ENCODE measurements at places on chromosomes 6 and 20.
A peak's percentile ranks its signal among the peaks of the same experiment; 100 is the strongest.

- DNase-seq: no peak
Measured at GRCh38 chr6:158206740-158207421, 38.7 kb downstream of the GTF2H5 start.

DNA sequence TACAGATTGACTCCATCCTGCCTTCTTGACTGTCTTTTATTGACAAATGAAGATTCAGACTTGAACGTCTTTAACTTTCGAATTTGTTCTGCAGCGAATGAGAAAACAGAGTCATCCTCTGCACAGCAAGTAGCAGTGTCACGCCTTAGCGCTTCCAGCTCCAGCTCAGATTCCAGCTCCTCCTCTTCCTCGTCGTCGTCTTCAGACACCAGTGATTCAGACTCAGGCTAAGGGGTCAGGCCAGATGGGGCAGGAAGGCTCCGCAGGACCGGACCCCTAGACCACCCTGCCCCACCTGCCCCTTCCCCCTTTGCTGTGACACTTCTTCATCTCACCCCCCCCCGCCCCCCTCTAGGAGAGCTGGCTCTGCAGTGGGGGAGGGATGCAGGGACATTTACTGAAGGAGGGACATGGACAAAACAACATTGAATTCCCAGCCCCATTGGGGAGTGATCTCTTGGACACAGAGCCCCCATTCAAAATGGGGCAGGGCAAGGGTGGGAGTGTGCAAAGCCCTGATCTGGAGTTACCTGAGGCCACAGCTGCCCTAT, 12.2 kb downstream of the BRD2 start:
- DNase-seq: no peak

DNA sequence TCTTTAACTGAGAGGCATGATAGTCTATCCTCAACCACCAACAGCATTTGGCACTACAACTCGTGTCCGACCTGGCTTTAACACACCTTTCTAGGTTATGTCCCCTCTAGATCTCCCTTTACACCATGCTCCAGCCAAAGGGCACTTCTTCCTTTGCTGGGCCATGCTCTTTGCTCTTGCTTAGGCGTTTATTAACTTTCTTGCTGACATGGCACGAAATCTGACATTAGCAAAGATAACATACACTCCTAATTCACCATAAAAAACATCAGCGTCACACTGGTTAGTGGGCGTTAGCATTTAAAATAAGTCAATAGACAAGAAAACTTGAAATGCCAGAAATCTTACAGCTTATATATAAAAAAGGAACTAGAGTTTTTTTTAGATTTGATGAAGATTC, 47.3 kb upstream of the ADGRG6 start:
- no peak for DNase-seq

DNA sequence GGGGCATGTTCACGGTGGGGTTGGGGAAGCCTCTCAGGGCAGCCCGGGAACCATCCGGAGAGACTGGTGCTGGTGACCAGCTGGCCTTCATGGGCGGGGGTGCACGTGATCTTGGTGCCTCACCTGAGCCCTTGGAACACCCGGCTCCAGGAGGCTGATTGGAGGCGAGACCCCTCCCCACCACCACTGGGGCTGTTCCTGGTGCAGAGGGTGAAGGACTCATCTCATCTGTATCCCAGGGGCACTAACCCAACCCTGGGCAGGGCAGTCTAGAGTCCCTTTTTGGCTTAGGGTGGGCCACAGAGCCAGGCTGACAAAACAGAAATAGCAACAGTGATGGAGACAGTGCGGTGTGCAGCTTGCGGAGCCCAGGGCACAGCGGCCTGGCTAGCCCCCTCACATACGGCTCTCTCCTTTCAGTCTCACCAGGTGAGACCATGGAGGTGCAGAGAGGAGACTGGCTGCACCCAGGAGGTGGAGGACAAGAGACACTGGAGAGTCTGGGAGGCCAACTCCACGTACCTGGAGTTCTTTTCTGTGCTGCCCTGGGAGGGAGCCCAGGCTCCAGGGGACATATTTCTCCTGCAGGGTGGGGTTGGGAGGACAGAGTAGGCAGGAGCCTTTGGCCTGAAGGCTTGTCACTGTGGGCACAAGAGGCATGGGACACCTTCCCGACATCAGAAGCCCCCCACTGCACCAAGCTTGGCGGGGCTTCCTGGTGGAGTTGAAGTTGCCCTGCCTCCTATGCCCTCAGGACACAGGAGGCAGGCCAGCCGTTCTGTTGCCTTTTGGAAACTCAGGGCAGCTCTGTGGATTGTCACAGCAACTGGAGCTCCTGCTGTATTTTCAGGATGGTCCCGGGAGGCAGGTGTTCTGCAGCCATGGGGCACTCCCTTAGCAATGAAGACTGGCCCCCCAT, 106.0 kb downstream of the SYCP2 start:
- peak; percentile 52 for DNase-seq

- no peak for DNase-seq
Measured at GRCh38 chr6:36702656-36703055, 5.0 kb downstream of the RAB44 start.

DNA sequence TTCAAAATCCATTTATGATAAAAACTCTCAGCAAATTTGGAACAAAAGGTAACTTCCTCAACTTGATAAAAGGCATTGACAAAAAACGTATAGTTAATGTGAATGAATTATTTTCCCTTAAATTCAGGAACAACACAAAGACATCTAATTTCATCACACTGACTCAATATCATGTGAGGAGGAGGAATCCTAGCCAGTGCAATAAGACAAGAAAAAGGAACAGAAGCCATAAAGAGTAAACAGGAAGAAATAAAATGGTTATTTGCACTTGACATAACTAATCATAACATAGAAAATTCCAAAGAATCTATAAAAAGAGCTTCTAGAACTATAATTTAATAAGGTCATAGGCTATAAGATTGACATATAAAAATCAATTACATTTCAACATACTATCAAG, 31.4 kb downstream of the CHD6 start:
- no peak for DNase-seq

- no peak for DNase-seq
Measured at GRCh38 chr6:136657666-136658065, 107.4 kb upstream of the MAP7 start.

DNA sequence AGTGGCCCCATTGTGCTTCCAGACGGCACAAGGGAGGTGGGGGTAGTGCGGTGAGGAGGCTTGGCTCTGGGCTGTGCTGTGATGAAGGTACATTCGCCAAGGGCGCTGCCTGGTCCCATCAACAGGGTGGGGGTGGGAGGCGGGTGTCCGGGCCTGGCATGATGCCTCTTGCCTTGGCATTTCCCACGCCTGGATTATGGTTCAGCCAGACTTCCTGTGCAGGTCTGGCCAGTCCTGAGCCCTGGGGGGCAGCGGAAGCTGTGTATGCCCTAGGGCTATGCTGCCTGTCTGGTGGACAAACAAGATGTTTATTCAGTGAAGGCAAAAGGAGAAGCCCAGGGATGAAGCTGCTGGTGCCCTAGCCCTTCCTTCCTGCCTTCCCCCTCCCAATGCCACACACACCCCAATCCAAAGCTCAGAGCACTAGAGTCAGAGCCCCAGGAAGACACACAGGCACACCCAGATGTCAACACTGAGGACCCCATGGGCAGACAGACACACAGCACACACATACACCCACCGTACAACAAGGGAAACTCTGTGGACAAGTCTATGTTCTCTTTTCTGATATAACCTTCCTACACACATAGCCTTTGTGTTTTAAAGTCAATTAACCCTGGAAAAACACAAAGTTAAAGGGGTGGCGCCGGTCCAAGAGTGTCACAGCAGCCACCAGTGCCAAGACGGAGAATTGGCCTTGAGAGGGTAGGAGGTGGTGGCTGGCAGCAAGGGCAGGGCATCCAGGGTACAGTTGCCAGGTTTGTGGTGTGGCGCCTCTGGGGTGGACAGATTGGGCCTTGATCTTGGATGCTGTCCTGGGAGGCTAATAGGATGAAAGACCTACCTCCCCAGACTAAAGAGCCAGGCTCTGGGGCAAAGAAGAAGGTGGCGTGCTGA, 54.7 kb upstream of the SAYSD1 start:
- DNase-seq: no peak

Data from coronary artery (tissue), 2 donors.